Tracheal epithelial cell (primary cell): ENCODE measurements at places on chromosomes 5 and 9. TPM values are rescaled to one million over a fixed set of nuclear protein-coding genes. Genes with fewer than 3 reads are reported as not detected.

Gene FABP6
- 1.2 TPM in 1 of 2 replicates, not detected in the other for total RNA-seq

Gene SARDH
- 0.85 and 0.96 TPM in 2 replicates for total RNA-seq

Gene FAM170A
- not detected in 2 replicates for total RNA-seq

Gene ZFP2
- 0.72 and 1.5 TPM in 2 replicates for total RNA-seq

Gene CERCAM
- 19.2 and 68.2 TPM in 2 replicates for total RNA-seq

Gene GGTA1
- total RNA-seq: under 0.01 TPM in 1 of 2 replicates, not detected in the other

Gene KIF4B
- total RNA-seq: not detected in 2 replicates

Gene CDK5RAP2
- total RNA-seq: 19.5 and 20.2 TPM in 2 replicates

Gene SLC27A6
- total RNA-seq: 0.96 TPM in 1 of 2 replicates, not detected in the other

Gene GABRG2
- under 0.01 TPM in 1 of 2 replicates, not detected in the other for total RNA-seq

Gene CCNJL
- 1.5 and 4.8 TPM in 2 replicates for total RNA-seq

Gene SIT1
- total RNA-seq: not detected in 2 replicates

Gene RGS7BP
- not detected in 2 replicates for total RNA-seq

Gene ADRA1B
- 1.2 TPM in 1 of 2 replicates, not detected in the other for total RNA-seq

Gene MEIKIN
- total RNA-seq: not detected in 2 replicates

Gene ACOT12
- total RNA-seq: not detected in 2 replicates

Gene ZNF883
- total RNA-seq: 0.96 and 1.1 TPM in 2 replicates

Gene SRA1
- total RNA-seq: 16.4 and 34.5 TPM in 2 replicates

Gene KIF3A
- 5.1 and 6.0 TPM in 2 replicates for total RNA-seq

Gene OR1Q1
- total RNA-seq: not detected in 2 replicates

Gene SLC22A4
- total RNA-seq: under 0.01 and 2.9 TPM in 2 replicates

Gene TAF11L13
- not detected in 2 replicates for total RNA-seq

Gene CLIC3
- total RNA-seq: 4.0 and 4.8 TPM in 2 replicates

Gene RPL37
- 365 and 464 TPM in 2 replicates for total RNA-seq

Gene PCDHGC5
- total RNA-seq: 0.21 and 1.2 TPM in 2 replicates

Gene TRUB2
- 14.9 and 21.5 TPM in 2 replicates for total RNA-seq

Gene GPR21
- 0.48 and 0.64 TPM in 2 replicates for total RNA-seq

Gene PRKAA1
- total RNA-seq: 45.3 and 72.5 TPM in 2 replicates

Gene ARID3C
- total RNA-seq: 0.48 and 0.64 TPM in 2 replicates

Gene PCDHGA2
- total RNA-seq: 0.21 and 0.48 TPM in 2 replicates

Gene TMEM8B
- total RNA-seq: 1.9 TPM in 2 replicates

Gene GZMA
- total RNA-seq: not detected in 2 replicates

Gene CATSPER3
- total RNA-seq: under 0.01 TPM in 1 of 2 replicates, not detected in the other

Gene KIAA1958
- 2.2 and 2.8 TPM in 2 replicates for total RNA-seq

Gene JMY
- total RNA-seq: 10.6 and 16.6 TPM in 2 replicates

Gene SCAI
- total RNA-seq: 3.9 and 6.0 TPM in 2 replicates

Gene DRD1
- not detected in 2 replicates for total RNA-seq

Gene APBA1
- total RNA-seq: under 0.01 and 0.24 TPM in 2 replicates

Gene ECSCR
- not detected in 2 replicates for total RNA-seq

Gene SOX30
- 0.24 TPM in 1 of 2 replicates, not detected in the other for total RNA-seq

Gene ADAMTS13
- 0.21 and 1.4 TPM in 2 replicates for total RNA-seq

Gene PPWD1
- total RNA-seq: 17.5 and 21.2 TPM in 2 replicates
